ENCODE measurements at places on chromosomes 7 and 10.

DNA sequence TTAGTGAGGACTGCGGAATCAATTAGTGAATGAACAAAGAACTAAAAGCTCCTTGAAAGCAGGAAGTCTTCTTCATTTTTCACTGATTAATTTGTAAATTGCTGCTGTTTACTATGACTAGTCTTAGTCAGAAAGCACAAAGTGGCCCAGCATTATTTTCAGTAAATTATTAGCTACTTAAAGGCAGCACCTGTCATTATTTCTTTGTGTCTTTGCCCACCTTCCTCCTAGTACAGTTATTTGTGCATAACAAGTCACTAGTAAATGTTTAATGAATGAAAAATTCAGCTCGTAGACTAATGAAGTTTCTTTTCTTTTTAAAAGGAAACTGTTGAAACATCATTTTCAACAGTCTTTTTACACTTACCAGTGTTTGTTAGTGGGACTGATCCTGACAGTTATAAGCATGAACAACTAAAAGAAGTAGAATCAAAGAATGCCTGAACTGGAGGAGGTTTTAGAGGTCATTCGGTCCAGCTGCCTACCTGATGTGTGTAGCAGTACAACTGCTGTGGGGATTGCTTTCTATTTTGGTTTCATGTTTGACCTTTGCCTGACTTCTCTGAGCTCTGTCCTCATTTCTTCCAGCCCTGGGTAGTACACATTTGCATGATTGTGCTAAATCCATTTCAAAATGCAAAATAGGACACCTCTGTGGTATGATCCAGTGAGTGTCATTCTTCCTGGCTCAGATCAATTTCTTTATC lies 140.0 kb upstream of the PHYHIPL start:
- DNase-seq = no peak

DNA sequence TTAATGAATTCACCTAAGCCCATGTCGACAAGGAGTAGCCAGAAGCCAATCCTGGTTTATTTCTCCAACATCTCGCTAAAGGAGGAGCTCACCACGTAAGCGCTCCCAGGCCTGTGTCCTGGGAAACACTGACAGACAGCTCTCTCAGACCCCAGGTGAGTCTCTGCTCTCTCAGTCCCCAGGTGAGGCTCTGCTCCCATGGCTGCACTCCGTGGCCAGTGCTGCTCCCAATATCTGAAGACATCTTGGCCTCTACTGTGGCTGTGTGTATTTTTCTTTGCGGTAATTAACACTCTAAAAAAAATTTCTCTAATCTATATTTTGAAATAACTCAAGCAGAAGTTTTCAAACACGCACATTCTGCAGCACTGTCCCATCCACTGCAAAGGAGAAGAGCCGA lies 564.5 kb downstream of the PTPRN2 start:
- DNase-seq = no peak

DNA sequence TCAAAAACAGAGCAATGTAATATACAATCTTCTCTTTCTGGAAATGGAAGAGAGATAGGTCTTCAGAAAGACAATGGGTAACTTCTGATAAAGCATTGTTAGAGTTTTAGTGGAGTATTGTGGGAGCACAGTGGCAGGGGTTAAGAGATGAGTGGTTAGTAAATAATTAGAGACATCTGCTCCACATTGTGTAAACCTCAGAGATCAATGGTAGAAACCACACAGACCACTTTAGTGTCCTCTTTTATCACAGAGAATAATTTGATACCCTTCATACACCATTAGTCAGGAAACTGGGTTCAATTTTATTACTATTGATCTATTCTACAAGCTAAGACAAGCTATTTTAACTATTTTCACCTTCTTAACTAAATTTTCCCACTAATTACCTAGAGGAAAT lies 35.9 kb upstream of the MAGI2 start:
- no peak for DNase-seq

- no peak for DNase-seq
These were observed 197.5 kb downstream of the C7orf25 start for GRCh38 chr7:42714356-42714755.

DNA sequence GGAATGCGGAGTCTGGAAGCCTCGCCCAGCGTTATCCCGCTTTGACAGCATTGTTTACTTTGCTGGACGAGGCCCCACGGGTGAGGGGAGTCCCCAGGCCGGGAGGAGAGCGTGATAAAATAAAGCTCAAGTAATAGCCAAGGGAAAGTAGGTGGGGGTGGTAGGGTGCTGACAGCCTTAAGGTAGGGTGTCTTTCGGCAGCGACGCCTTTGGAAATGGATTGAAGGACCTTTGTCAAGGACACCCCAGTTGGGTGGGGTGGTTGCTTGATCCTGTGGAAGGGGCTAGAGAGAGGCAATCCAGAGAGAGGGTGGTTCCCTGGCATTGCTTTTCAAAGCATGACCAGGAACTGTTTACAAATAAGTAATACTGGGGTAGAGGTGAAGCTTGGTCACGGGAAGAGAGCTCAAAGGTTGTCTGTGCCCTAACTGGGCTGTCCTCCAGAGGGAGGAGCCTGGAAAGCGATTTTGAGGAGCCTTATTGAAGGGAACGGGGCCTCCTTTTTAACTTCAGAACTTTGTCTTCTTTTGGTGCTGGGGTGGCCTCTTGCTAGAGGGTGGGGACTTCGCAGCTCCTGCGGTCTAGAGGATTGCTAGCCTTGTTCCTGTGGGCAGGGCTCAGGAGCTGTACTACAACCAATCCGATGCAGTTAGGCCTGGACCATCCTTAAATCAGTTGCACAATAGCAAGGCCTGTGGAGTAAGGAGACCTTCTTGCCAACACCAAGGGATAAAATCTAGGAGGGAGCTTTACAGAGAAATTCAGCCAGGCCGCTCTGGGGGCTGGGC lies 1.3 kb downstream of the EIF4EBP2 start:
- DNase-seq = no peak

DNA sequence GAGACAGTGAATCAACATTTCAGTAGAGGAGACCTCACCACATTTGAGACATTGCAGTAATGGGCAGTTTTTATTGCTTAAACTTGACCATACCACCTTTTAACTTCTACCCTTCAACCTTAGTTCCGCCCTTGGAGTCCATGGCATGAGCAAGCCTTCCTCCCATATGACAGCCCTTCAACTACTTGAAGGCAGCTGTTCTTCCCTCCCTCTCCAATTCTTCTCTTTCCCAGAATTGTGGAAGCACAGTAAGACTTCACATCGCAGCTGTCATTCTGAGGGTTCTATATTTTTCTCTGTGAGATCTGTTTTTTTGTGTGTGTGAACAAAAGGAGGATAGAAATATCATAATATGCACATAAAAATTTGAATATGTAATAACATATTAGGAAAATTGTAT lies 2.2 kb upstream of the TSPAN12 start:
- DNase-seq = no peak

DNA sequence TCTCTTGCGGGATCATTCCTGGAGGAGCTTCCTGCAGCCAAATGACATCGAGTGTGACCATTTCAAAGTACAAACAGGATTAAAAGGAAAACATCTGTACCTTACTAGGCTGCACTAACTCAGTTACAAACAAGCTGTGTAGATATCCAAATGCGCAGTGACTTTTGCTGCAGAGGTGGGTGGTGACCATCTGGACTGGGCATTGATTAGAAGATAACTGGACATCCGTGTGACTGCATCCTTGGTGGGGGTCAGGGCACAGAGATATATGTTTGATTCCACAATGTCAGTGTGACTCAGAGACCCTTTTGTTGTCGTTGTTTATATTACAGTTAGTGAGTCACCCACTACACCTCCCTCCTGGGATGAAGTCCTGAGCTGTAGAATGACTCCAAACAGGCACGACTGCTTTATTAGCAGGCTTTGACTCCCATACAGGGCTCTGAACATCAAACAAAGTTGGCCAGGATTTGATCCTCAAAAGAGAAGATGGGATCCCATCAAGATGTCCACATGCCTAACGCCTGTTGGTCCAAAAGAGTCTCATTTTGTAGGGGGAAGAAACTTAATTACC lies 56.7 kb upstream of the SDK1 start:
- DNase-seq = no peak

DNA sequence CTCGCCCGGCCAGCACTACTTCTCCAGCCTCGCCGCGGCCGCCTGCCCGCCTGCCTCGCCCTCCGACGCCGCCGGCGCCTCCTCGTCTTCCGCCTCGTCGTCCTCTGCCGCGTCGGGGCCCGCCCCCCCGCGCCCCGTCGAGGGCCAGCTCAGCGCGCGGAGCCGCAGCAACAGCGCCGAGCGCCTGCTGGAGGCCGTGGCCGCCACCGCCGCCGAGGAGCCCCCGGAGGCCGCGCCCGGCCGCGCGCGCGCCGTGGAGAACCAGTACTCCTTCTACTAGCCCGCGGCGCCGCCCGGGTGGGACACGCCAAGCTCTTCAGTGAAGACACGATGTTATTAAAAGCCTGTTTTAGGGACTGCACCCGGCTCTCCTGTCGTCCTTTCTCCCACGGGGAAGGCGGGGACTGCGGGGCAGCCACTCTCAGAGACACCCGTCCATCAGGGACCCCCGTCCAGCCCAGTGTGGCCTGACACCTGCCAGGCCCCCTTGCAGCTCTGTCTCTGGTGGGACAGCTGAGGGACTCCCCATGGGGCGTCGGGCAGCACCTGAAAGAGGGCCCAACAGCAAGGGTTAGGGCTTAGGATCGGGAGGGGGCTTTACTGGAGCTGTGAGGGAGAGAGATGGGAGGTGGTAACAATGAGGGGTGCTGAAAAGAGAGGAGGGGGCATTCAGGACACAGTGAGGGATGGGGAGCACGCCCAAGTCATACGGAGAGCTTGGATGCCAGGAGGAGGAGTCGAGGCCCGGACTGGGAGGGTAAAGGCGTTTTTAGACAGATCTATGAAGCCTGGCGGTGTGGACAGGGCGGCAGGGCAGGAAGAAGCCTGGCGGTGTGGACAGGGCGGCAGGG lies 34.7 kb downstream of the SPDYE6 start:
- no peak for DNase-seq

- no peak for DNase-seq
These were observed 53.8 kb upstream of the CPXM2 start for GRCh38 chr10:123945325-123945920.

DNA sequence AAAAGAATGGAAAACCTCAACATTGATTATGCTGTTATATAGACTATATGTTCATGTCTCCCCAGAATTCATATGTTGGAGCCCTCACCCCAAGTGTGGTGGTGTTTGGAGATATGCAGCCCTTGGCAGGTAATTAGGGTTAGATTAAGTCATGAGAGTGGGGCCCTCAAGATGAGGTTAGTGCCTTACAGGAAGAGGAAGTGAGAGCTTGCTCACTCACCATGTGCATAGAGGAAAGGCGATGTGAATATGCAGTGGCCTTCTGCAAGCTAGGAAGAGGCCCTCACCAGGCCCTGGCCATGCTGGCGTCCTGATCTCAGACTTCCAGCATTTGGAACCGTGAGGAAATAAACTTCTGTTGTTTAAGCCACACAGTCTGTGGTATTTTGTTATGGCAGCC lies 14.8 kb downstream of the ZNF33A start:
- no peak for DNase-seq

DNA sequence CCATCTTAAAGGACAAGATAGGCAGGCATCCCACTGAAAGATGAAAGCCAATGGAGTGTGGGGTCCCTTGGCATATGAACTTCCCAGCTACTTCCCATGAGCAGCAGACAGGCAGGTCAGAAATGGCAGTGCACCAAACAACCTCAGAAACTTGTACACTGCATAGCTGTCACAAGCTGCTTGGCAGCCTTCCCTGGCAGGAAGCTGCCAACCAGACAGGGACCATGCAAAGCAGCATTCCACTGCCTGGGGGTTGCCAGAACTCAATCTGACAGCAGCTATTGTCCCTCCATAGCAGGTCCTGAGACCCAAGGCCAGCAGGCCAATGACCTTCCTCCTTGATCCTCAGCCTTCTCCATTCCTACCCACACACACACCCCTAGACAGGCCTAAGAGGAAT lies 139.5 kb downstream of the PLCE1 start:
- DNase-seq = no peak

- DNase-seq = no peak
These were observed 758.0 kb downstream of the AUTS2 start for GRCh38 chr7:70356085-70356786.

- DNase-seq = no peak
These were observed 160.3 kb downstream of the SNX10 start for GRCh38 chr7:26451997-26452396.

DNA sequence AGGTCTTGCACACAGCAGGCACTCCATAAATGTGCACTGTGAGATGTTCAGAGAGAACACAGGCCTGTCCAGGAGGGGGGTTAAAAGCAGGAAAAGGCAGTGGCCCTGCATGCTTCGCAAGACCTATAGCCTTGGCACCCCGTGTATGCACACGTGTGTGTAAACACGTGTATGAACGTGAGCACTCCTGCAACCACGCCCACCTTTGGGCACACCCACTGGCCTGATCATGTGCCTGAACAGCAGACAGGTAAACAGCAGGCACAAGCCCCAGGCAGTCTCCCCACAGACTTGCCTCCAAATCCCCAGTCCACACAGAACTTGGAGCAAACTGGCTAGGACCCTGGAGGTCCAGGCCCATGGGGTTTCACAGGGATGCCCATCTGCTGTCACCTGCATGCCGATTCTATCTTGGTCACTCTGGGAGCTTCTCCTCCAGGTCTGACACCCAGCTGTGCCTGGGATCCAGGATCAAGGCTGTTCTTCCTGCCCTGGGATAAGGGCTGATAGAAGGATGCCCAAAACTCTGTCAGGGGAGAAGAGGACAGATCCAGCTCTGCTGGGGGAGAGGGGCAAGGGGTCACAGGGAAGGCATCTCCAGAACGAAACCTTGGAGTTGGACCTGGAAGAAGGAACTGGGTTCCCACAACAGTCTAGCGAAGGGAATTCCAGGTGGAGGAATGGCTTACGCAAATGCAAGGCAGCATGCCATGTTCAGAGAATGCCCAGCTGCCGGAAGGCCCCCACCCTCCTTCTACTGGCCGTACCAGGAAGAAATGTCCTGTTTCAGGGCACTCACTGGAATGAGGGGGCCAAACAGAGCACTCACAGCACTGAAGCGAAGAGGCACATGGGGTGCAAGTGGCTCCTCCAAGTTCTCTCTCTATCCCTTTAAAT lies 14.3 kb upstream of the ZMIZ1 start:
- DNase-seq = no peak

- DNase-seq = no peak
These were observed 51.2 kb upstream of the RELN start for GRCh38 chr7:104040666-104041065.

- no peak for DNase-seq
These were observed 144.4 kb downstream of the ZMYND11 start for GRCh38 chr10:279655-280054.

GRCh38 chr7:30309842-30310435 lies 25.5 kb downstream of the ZNRF2 start:
- DNase-seq = no peak

Measured in stimulated activated CD8-positive, alpha-beta memory T cell treated with anti-CD3 and anti-CD28 coated beads, Interleukin-7, amount 100 ng/mL, for 1 hour (primary cell).